Endothelial cell (in vitro differentiated cells): ENCODE measurements at places on chromosomes 7 and 10.

- no peak for DNase-seq
Measured at GRCh38 chr7:114765331-114766040, 156.4 kb upstream of the MDFIC start.

- no peak for DNase-seq
Measured at GRCh38 chr7:91156316-91157185, 107.7 kb upstream of the FZD1 start.

- DNase-seq: no peak
Measured at GRCh38 chr10:102546606-102547320, 43.0 kb downstream of the SUFU start.

GRCh38 chr7:130367088-130367755 lies 13.1 kb upstream of the CPA1 start:
- no peak for DNase-seq

- no peak for DNase-seq
Measured at GRCh38 chr7:13976594-13976993, 12.9 kb downstream of the ETV1 start.

GRCh38 chr7:103626776-103627175 lies 180.8 kb upstream of the SLC26A5 start:
- DNase-seq: no peak

GRCh38 chr10:113063043-113063967 lies 113.3 kb downstream of the TCF7L2 start:
- DNase-seq: no peak

- DNase-seq: no peak
Measured at GRCh38 chr10:101563497-101564040, 24.5 kb downstream of the POLL start.

GRCh38 chr10:118181021-118181420 lies 134.3 kb upstream of the RAB11FIP2 start:
- DNase-seq: no peak

DNA sequence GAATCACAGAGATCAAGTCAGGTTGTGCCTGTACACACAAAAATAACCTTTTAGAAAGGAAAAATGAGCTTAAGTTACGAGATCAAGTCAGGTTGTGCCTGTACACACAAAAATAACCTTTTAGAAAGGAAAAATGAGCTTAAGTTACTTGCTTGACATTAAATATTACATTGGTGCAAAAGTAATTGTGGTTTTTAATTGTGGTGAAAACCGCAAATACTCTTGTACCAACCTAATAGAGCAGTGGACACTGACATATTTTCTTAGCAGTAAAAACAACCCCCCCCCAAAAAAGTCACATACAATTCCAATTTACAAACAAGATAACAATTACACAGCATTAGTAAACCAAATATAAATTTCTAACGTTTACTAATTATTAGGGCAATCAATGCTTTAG lies 595.6 kb downstream of the GRM8 start:
- DNase-seq: no peak

- DNase-seq: no peak
Measured at GRCh38 chr7:44637788-44638594, 31.6 kb downstream of the OGDH start.

DNA sequence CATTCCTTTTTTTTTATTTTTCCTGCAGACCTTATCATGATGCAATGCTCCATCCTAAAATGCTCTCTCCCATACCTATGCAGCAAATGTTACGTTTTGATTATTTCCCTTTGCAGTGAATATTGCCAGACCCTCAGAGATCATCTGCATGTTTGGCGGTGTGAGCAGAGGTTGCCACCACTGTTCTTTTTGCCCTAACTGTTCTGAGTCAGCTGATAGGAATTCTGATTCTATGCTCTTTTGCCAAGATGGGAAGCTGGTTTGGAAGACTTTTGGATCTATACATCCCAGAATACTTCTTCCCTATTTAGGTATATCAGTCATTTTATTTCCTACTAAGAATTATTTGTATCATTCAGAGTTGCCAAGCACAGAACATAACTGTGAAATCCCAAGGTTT lies 130.5 kb downstream of the KLF6 start:
- no peak for DNase-seq

DNA sequence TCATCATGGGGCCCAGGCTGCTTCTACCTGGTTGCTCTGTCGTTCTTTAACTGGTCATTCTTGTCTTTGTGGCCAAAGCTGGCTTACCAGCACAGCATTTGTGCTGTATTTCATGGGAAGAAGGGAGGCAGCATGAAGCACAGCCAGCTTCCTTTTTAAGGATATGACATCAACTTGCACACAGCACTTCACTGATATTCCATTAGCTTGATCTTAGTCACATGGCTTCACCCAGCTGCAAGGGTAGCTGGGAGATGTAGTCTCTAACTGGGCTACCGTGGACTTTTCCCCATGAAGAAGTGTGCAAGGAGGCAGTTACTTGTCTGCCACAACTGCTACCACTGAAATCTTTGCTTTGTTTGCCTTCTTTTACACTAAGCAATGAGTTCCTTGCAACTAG lies 525.2 kb downstream of the LRMDA start:
- DNase-seq: no peak

DNA sequence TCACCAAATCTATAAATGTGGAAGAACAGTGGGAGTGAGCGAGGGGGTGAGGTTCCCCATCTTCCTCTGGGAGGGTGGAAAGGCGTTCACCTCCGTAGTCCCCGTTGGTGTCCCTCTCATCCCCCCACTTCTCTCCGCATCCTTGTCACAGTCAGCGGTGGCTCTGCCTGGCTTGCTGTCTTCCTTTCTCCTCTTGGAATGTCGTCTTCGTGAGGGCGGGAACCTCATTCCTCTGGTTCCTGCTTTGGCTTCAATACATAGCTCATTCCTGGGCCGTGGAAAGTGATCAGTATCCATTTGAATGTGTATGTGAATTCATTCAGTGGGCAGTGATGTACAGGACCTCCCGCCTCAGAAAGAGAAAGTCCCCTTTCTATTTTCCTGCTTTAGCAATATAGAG lies 289.4 kb downstream of the CAMK1D start:
- DNase-seq: no peak
